ENCODE measurements at places on chromosomes 4 and X.

DNA sequence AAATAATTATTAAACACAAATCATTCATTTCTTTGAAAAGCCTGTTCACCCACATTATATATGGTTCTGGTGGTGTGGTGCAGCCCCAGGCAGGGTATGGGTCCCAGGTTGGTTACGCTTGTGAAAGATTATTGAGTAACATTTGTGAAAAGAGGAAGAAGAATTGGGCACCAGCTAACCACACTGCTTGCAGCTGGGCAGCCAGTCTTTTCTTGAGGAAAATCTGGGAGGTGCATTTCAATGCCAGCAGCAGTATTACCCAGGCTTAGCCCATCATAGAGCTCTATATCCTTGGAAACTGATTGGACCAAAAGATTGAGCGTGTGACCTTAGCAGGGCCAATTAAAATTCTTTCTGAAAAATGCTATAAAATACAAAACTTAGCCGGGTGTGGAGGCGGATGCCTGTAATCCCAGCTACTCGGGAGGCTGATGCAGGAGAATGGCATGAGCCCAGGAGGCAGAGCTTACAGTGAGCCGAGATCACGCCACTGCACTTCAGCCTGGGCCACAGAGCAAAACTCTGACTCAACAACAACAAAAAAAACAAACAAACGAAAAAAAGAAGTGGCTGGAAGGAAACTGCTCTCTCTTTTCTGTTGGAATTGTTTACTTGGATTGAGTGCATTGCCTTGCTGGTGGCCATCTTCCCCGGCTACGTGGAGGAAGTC is 9.7 kb upstream of the PLAC8 start:
- no peak for DNase-seq

GRCh38 chr4:127203562-127204200 is 429.1 kb upstream of the INTU start:
- DNase-seq, result no peak

GRCh38 chrX:118373538-118373937 is 27.6 kb downstream of the WDR44 start:
- DNase-seq, result no peak

GRCh38 chrX:136168929-136169735 is 21.8 kb downstream of the FHL1 start:
- DNase-seq, result no peak

- no peak for DNase-seq
These were observed 28.3 kb downstream of the ADD1 start for GRCh38 chr4:2871911-2872310.

- no peak for DNase-seq
These were observed 787.8 kb downstream of the STIM2 start for GRCh38 chr4:27648416-27648815.

DNA sequence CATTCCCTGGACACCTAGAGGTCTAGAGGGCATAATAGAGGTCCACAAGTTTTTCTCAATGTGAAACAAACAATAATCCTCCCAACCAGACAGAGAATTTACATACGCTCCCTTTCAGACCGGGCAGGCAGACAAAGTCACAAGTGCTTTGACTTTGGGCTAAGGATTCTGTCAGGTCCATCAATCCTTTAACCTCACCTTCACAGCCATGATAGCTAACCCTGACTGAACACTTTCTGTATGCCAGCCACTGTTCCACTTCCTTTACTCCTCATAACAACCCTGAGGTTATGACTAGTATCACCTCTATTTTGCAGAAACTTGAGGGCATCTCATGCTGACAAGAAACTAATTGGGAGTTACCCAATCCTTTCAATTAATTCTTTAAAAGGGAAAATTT is 118.8 kb upstream of the AFF2 start:
- DNase-seq, result no peak
